Psoas muscle (tissue), 8 donors: ENCODE measurements at places on chromosomes 6 and 20.
A peak's percentile ranks its signal among the peaks of the same experiment; 100 is the strongest.

- no peak for DNase-seq
These were observed 89.9 kb downstream of the PDE7B start for GRCh38 chr6:135941275-135942025.

- DNase-seq = no peak
These were observed 94.3 kb downstream of the EDN1 start for GRCh38 chr6:12384357-12384912.

DNA sequence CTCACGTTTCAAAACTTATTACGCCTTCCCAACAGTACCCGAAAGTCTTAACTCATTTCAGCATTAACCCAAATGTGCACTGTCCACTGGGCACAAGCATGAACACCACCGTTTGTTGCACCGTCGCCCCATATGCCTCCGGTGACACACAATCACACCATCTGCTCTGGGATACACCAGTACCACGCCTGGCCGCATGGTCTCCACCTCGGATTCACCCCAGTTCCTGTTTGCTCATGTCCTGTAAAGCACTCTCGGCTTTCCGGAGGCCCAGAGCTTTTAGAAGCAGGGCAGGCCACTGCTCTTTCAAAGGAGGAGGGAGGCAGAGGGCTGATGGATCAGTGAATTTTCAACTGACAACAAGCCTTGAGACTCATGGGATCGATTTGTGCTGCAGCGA is 1570.0 kb upstream of the DEFB115 start:
- DNase-seq = no peak

DNA sequence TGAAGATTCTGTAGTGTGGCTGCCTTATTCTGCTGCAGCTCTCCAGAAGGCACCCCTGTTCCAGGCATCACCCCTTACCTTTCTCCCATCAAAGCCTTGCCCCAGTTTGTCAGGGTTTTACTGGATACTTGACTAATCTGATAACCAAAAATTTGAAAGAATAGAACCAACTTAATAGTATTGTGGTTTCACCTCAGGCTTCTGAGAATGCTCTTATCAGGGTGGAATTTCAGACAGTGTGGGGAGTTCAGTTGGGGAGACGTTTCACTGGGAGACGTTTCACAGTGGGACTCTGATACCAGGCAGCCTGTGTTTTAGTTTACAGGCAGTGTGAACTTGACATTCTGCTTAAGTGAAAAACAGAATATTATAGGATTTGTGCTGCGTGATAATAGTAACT is 50.5 kb downstream of the SCAND1 start:
- DNase-seq = no peak

DNA sequence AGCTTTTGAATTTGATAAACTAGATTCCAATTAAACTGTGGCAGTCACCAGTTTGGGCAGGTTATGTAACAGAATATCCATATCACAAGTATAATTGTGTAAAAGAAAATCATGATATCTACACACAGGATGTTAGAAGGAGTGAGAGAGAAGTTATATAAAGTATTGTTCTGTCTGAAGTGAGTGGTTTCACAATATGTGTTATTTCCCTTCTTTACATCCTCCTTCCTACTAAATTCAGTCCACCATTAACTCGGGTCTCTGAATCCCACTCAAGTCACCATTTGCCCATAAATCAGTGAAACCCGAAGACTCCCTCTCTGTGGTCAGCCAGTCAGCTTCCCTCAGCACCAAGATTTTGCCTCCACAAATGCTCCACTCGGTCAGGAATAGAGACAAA is 796 bp downstream of the HLA-DQB1 start:
- no peak for DNase-seq

- peak; percentile 62 for DNase-seq
These were observed 105.3 kb downstream of the CEBPB start for GRCh38 chr20:50295762-50296449.

GRCh38 chr20:32984196-32984595 is 20.0 kb downstream of the SUN5 start:
- no peak for DNase-seq

- no peak for DNase-seq
These were observed 86.9 kb downstream of the SH3BGRL2 start for GRCh38 chr6:79717989-79718388.
